AML-193 (cell line): ENCODE measurements at places on chromosomes 13 and 19.
A peak's percentile ranks its signal among the peaks of the same experiment; 100 is the strongest.

- no peak for DNase-seq
These were observed 469.8 kb downstream of the DCT start for GRCh38 chr13:94009701-94010100.

DNA sequence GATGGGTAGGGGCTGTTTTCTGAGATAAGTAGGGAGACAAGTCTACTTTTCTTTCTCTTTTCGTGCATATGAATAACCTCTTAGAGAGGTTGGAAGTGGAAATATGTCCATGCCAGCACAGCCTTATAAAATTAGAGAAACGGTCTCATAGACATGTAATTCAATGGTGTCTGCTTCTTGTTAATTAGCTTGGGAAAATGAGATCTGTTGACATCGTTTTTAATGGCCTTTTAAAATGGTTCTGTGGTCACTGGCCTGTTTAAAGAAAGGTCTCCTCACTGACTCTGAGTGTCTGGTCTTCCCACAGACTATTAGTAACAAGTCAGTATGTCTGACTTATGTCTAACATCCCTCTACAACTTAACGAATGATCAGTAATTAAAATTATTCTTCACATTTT lies 487.1 kb downstream of the SLITRK6 start:
- DNase-seq, result no peak

DNA sequence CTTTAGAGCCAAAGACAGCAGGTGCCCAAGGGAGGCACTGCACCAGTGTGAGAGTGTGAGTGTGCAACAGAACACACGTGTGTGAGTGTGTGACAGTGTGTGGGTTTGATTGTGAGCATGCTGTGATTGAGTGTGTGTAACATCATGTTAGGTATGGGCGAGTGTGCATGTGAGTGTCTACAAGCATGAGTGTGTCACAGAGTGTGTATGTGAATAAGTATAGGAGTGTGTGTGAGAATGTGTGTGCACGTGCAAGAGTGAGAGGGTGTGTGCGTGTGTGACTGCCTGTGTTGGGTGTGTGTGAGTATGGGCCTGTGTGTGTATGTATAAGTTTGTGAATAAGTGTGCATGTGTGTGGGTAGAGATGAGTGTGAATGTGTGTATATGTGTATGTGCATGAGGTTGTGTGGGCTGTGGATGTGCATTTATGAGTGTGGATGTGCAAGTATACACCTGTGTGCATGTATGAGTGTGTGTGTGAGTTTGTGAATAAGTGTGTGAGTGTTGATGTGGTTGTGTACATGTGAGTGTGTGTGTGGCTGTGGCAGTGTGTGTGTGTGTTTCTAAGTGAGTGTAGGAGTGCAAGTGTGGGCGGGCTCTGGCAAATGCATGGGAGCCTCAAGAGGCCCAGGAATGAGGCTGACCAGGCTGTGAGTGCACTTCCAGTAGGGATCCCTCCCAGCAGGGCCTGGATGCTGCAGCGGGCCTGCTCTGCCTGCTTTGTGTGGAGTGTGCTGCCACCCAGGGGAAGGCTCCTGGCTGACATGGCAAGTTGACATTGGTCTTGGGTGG lies 198.4 kb downstream of the COL4A1 start:
- peak; percentile 41 for DNase-seq

- DNase-seq, result no peak
These were observed 415.4 kb upstream of the KLHL1 start for GRCh38 chr13:70523622-70524021.

- no peak for DNase-seq
These were observed 212.9 kb upstream of the SERP2 start for GRCh38 chr13:44160591-44161191.

- no peak for DNase-seq
These were observed 124.5 kb downstream of the KDM4B start for GRCh38 chr19:5093297-5093928.

DNA sequence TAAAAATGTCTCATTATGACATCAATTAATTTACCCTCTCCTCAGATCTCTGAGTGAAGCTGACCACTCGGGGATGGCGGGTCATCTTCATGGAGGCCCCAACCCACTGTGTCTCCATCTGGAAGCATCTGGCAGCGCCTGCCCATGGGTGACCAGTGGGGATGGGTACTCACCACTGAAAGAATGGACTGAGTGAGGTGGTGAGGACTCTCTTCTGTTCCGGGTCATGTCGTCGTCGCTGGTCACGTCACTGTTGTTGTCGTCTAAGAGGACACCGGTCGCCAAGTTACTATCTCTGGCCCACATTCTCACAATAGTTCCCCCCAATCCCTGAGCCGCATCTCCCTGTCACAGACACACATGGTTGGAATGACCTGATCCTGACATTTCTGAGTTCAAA lies 17.1 kb downstream of the PEG3 start:
- no peak for DNase-seq

GRCh38 chr13:47549219-47549752 lies 451.8 kb downstream of the SUCLA2 start:
- no peak for DNase-seq

- DNase-seq, result no peak
These were observed 28.4 kb upstream of the SOHLH2 start for GRCh38 chr13:36242761-36243160.

- DNase-seq, result peak; percentile 0
These were observed 412 bp downstream of the ZNF528 start for GRCh38 chr19:52398081-52398441.

DNA sequence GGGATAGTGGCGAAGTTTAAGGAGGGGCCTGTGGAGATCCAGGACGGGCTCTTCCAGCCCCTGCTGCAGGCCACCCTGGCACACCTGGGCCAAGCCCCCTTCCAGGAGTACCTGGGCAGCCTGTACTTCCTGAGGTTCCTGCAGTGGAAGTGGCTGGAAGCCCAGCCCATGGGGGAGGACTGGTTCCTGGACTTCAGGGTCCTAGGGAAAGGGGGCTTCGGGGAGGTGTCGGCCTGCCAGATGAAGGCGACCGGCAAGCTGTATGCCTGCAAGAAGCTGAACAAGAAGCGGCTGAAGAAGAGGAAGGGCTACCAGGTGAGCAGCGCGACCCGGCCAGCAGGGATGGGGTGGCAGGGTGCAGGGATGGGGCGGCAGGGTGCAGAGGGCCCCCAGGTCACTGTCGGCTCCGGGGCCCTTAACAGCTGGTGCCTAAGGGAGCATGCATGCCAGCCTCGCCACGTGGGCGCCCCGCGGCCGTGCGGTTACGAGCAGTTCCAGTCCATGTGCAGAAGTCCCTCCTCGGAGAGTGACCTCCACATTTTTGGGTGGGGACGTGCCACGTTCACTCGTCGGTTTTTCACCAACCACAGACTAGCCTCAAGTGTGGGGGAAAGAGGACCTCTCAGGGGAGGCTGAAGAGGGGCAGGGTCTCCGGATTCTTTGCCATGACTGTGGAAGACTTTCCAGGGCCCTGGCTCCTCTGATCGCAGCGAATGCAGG lies 912 bp downstream of the GRK1 start:
- no peak for DNase-seq

DNA sequence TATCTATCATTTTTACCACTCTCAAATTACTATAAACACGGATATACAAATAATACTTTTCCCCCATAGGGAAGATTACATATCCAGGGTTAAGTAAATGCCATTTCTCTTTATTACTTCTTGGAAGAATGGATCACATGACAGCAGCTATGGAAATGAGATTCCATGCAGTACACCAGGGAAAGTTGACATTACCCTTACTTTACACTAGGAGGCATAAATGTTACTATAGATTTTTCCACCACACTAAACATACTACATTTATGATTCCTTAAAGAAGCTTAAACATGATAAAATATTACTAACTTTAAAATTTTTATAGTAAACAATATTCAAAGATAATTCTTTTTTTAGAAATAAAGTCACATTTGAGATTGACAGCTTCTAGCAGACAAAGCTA lies 611.4 kb downstream of the PCDH9 start:
- DNase-seq, result peak; percentile 3

- no peak for DNase-seq
These were observed 130.1 kb downstream of the SLITRK1 start for GRCh38 chr13:83752141-83752540.
